ENCODE measurements at places on chromosomes 16 and 17.

GRCh38 chr17:6639014-6639585 lies 1.4 kb downstream of the KIAA0753 start:
- DNase-seq, result no peak

DNA sequence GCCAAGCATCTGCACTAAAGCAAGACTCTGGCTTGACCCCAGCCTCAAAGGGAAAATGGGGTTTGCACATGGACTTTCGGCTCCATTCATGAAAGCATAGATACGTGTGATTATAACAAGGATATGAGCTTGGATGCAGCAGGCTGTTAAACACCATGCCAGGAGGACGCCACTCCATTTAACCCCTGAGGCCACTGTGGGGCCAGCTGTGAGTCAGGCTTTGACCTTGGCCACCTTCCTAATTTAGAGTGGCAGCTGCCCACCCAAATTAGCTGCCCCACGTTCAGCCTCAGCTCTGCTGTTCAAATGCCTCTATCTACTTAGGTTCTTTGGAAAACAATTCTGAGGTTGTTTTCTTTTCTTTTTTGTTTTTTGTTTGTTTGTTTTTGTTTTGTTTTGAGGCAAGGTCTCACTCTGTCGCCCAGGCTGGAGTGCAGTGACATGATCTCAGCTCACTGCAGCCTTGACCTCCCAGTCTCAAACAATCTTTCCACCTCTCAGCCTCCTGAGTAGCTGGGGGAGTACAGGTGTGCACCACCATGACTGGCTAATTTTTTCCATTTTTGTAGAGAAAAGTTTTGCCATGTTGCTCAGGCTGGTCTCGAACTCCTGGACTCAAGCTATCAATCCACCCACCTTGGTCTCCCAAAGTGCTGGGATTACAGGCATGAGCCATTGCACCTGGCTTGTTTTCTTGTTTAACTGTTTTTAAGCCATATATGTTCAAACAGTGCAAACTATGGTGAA lies 23.2 kb upstream of the KIFC3 start:
- no peak for DNase-seq

DNA sequence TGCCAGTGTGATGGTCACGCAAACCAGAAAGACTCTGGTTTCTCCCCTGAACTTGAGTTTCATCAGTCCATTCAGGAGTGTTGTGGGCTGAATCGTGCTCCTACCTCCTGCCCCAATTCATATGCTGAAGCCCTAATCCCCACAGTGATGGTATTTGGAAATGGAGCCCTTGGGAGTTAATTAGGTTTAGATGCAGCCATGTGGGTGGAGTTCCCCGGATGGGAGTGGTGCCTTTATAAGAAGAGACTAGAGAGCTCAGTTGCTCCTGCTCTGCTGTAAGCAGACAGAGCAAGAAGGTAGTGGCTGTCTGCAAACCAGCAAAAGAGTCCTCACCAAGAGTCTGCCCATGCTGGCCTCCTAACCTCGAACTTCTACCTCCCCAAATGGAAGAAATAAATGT lies 160.3 kb upstream of the DYNLRB2 start:
- no peak for DNase-seq

DNA sequence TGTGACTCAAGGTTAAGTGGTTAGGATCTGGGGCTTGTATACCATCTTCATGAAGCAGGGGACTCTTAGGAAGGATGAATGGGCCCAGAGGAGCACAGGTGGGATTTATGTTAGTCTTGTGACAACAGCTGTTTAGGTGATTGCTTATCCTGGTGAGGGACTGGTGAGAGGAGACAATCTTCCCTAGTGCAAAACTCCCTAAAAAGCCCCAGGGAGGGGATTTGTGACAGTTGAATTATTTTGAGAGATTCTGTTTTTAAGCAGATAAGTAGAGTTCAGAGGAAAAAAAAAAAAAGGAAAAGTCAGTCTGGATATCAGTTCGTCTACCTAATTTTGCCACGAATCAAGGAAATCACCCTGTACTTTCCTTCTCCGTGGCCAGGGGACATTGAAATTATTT lies 35.1 kb upstream of the SEC14L1 start:
- DNase-seq, result no peak
